Mononuclear cell (primary cell): ENCODE measurements at places on chromosomes 11 and 22. TPM values are rescaled to one million over a fixed set of nuclear protein-coding genes. Genes with fewer than 3 reads are reported as not detected.

Gene LPXN
- 50.8 TPM for total RNA-seq

Gene TXN2
- 10.9 TPM for total RNA-seq

Gene CRYBB3
- total RNA-seq = not detected

Gene TMEM191B
- total RNA-seq = 0.10 TPM

Gene SEZ6L
- total RNA-seq = 0.84 TPM

Gene GSTT2B
- total RNA-seq = not detected

Gene B4GALNT4
- total RNA-seq = 0.21 TPM

Gene TPBGL
- 0.10 TPM for total RNA-seq

Gene EFCAB6
- total RNA-seq = 0.52 TPM

Gene ENDOD1
- total RNA-seq = 20.9 TPM

Gene TEX54
- total RNA-seq = 2.4 TPM

Gene IL18BP
- total RNA-seq = 9.6 TPM

Gene RAPSN
- 0.42 TPM for total RNA-seq

Gene OR4D5
- total RNA-seq = not detected

Gene DENND6B
- 1.0 TPM for total RNA-seq

Gene APOL4
- not detected for total RNA-seq

Gene PGA4
- 0.21 TPM for total RNA-seq

Gene VPREB1
- total RNA-seq = not detected

Gene NPAS4
- not detected for total RNA-seq

Gene IGSF9B
- 4.3 TPM for total RNA-seq

Gene MYO7A
- 1.5 TPM for total RNA-seq

Gene VSIG2
- 0.42 TPM for total RNA-seq
